Kidney epithelial cell (primary cell): ENCODE measurements at places on chromosomes 5 and 9. TPM values are rescaled to one million over a fixed set of nuclear protein-coding genes. Genes with fewer than 3 reads are reported as not detected.

The ZNF354C gene
- total RNA-seq, result 6.9 and 7.9 TPM in 2 replicates

The COX7C gene
- total RNA-seq, result 384 and 420 TPM in 2 replicates

The KLHL3 gene
- 1.6 and 2.8 TPM in 2 replicates for total RNA-seq

The TOR1A gene
- total RNA-seq, result 52.4 and 79.6 TPM in 2 replicates

DNA sequence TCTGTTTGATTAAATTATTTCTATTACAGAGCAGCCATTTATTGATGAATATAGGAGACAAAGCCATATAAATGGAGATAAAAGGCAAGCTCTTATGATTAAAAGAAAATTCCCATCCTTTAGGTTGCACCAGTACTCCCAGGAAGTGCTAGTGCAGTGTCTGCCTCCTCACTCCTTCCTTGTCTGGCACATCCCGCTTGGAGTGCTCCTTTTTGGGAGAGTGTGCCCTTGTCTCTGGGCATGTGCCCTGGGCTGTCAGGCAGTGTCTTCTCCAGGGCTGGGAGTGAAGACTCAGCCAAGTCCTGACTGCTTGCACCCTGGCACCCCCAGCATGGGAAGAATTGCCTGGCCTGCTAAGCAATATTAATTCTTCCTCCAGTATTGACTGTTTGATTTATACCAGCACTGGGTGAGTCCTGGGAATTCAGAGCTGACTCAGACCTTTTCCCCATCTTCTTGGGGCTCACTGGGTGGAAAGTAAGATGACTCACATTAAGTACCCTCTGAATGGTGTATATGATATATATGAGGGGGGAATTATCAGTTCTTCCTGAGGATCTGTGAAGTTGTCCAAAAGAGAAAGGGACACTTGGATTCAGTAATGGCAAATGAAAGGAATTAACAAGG lies 62.1 kb downstream of the ZSWIM6 start:
- DNase-seq, result no peak

DNA sequence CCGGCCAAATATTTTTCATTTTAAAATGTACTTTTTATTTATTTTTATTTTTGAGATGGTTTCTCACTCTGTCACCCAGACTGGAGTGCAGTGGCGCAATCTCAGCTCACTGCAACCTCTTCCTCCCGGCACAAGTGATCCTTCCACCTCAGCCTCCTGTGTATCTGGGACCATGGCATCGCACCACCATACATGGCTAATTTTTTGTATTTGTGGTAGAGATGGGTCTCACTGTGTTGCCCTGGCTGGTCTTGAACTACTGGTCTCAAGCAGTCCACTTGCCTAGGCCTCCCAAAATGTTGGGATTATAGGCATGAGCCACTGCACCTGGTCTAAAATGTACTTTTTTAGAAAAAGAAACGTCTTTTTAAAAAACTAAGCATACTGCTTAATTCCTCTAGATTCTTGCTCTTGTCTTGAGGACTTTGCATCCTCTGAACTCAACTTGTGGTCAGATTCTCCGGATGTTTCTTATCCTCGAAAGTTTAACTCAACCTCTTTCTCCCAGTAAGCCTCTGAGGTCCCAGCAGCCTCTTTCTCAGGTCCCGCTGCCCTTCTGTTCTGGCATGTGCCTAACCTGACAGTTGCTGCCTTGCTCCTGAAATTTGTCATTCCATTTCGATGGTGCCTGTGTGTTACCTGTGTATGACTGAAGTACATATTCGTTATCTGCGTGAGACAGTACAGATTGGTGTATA lies 63.0 kb downstream of the TRIO start:
- no peak for DNase-seq
